Esophagus mucosa (tissue), 1 donor: ENCODE measurements at places on chromosomes 7 and 10. TPM values are rescaled to one million over a fixed set of nuclear protein-coding genes. Genes with fewer than 3 reads are reported as not detected.

MSMB gene
- 0.64 TPM for total RNA-seq

- ATAC-seq: no peak
Measured at GRCh38 chr10:63376560-63377304, 89.0 kb downstream of the JMJD1C start.

GRCh38 chr10:110571093-110571743, 3.7 kb downstream of the SMC3 start:
- ATAC-seq: no peak

DNA sequence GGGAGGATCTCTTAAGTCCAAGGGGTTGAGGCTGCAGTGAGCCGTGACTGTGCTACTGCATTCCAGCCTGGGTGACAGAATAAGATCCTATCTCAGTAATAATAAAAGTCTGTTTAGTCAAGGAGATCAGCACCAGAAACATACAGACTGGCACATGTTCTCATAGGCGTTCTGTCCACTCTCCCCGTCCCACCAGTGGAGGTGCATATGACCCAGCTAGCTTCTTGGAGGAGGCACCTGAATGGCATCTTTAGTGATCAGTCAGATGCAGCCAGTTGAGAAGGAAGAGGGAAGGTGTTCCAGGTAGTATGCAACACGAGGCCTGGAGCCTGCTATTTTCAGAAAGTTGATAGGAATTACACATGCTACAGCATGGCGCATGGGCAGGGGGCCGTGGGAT, 45.3 kb upstream of the SVIL start:
- no peak for ATAC-seq

DNA sequence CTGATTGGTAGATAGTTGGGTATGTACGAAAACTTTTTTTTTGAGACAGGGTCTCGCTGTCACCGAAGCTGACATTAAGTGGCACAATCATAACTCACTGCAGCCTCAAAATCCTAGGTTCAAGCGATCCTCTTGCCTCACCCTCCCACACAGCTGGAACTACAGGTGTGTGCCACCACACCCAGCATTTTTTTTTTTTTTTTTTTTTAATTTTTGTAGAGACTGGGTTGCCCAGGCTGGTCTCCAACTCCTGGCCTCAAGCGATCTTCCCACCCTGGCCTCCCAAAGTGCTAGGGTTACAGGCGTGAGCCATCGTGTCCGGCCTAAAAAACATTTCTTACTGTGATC, 1.5 kb upstream of the LRRC27 start:
- ATAC-seq: no peak

GRCh38 chr10:75718991-75719390, 287.6 kb downstream of the LRMDA start:
- ATAC-seq: peak; percentile 33

SFMBT2 gene
- total RNA-seq: 1.3 TPM

DNA sequence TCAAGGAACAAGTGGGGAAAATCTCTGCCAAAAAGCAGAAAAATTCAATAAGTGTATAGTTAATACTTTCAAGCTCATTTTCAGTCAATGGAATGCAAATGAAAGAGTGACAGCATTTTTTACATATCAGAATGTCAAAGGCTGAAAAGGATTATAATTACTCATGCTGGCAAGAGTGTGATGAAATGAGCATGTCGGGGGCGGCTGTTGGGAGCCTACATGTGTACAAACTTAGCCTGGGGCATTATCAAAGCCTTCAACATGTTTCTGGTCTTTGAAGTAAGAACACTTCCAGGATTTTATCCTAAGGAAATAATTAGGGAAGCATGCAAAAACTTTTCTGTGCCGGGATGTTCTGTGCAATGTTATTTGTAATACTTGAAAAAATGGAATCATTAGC, 221.7 kb upstream of the LYZL1 start:
- no peak for ATAC-seq

AGMO gene
- total RNA-seq: 0.08 TPM

DNA sequence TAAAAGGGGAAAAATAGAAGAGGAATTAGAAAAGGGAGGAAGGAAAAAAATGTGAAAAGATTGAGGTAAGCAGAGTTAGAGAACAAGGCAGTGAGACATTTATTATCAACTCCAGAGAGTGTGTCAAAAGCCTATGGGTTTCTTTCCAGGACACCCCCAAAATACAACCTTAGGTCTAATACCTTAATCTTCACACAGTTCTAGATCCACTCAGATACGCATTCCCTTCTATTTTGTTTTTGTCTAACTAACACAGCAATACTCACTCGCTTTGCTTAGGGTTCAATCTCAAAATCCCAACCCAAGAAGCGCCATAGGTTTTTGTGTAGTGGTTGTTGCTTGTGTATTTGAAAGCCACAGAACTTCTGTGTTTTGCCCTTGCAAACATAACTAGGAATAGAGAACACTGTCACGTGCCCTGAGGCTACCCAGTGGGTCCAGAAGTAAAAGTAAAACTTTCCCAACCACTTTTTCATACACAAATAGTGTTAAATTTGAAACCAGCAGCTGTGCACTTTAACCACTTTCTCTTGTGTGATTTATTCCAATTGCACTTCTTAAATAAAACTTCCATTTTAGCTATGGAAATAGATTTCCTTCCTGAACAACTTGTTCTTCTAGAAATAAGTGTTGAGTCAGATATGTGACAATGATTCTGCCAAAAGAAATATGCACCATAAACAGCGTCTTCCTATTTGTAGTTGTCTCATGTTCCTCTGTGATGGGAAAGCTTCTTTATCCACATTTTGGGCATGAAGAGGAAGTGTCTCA, 414.7 kb upstream of the GHITM start:
- ATAC-seq: no peak

DNA sequence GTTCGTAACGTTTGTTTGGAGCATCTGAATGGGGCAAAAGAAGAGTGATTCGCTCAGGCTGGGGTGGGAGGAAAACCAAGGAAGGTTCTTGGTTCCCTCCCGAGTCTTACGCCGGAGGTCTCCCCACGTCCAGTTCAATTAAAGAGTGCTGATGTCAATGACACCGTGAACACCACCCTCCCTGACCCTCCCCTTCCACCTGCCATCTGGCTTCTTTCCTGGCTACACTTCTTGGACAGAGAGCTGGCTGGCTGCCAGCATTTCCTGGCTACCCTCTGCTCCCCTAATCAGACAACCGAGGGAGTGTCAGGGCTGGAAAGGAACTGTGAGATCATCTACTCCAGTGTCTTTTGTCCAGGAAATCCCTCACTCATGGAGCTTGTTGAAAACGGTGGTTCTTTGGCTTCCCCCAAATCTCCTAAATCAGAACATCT, 24.1 kb upstream of the FFAR4 start:
- no peak for ATAC-seq

DNA sequence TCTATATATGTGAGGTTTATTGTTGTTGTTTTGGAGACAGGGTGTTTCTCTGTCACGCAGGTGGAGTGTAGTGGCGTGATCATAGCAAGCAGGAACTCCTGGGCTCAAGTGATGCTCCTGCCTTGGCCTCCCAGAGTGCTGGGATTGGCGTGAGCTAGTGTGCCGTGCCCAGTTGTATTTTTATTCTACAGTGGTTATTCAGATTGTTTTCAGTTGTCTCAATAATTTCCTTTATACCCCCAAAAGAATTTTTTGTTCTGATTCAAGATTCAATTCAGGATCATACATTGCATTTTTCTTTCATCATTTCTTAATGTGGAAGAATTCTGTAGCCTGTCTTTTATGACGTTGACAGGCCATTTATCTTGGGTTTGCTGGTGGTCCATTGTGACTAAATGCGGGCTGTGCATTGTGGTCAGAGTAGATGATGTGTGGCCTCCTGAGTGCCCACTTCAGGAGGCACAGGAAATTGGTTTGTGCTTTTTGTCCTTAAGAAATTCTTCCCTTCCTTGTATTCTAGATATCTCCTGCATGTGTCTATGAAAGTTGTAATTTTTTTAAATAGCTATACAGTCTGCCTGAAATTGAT, 22.9 kb downstream of the RBM33 start:
- ATAC-seq: no peak

ANKRD7 gene
- total RNA-seq: not detected

DNA sequence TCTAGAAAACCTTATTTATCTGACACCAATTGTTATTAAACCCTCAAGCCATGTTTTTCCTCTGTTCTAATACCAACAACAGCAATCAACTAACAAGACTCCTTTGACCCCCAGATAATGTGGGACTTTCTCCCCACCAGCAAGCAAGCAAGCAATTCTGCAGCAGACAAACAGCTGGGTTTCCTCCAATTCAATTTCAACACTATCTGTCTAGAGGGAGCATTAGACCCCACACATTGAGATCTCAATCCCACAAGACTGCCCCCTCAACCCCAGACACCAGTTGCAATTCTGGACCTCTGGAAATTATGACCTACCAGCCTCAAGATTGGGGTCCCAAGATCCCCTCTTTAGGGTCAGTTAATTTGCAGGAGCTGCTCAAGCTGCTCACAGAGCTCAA, 89.4 kb upstream of the TMEM26 start:
- no peak for ATAC-seq

GRCh38 chr10:69124563-69125268, 738 bp downstream of the VPS26A start:
- ATAC-seq: peak; percentile 30

DNA sequence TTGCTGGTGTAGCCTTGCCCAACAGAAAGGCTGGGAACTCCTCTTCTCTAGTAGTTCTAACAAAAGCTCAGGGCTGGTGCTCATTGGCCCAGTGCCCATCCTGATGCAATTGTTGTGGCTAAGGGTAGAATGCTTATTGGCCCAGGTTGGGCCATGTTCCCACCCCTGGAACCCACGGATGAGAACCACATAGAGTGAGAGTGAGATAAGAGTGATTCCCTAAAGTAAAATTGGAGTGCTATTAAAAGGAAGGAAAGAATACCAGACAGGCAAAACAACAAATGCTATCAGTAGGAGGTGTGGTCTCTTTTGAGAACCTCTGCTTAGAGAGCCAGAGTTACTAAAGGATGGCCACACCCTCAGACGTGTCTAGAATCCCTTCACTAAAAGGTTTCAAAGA, 49.2 kb downstream of the LGI1 start:
- no peak for ATAC-seq

- no peak for ATAC-seq
Measured at GRCh38 chr7:132345543-132346129, 230.6 kb downstream of the PLXNA4 start.

CACUL1 gene
- 28.5 TPM for total RNA-seq

DNA sequence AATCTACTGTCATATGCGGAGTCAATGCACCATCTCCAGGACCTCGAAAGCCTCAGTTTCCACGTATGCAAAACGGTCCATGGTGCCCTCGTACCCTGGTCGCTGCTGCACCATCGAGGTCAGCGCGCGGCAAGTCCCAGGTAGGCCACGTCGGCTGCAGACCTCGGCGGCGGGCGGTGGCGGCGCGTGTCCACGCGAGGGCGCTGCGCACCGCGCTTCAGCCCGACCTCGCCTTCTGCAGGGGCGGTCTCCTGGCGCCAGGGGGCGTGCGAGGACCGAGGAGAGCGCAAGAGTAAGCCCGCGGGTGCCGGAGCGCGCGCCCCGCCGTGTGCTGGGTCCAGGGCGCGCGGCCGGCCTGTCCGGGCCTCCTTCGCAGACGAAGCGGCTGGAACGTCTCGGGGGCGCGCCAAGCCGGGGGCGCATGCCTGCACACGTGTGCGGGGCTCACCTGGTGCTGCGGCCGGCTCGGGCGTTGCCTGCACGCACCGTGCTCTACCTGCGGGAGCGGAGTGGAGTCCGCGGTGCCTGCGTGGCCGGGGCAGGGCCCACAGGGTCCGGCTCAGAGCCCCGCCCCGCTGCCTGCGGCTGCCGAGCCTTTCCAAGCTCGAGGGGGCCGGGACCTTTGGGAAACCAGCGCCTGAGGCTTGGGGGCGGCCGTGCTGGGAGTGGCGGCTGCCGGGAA, 54.0 kb downstream of the GLRX3 start:
- ATAC-seq: peak; percentile 96

RBM20 gene
- total RNA-seq: 3.1 TPM

GRCh38 chr7:139131-139530, 53.2 kb upstream of the FAM20C start:
- no peak for ATAC-seq

DNA sequence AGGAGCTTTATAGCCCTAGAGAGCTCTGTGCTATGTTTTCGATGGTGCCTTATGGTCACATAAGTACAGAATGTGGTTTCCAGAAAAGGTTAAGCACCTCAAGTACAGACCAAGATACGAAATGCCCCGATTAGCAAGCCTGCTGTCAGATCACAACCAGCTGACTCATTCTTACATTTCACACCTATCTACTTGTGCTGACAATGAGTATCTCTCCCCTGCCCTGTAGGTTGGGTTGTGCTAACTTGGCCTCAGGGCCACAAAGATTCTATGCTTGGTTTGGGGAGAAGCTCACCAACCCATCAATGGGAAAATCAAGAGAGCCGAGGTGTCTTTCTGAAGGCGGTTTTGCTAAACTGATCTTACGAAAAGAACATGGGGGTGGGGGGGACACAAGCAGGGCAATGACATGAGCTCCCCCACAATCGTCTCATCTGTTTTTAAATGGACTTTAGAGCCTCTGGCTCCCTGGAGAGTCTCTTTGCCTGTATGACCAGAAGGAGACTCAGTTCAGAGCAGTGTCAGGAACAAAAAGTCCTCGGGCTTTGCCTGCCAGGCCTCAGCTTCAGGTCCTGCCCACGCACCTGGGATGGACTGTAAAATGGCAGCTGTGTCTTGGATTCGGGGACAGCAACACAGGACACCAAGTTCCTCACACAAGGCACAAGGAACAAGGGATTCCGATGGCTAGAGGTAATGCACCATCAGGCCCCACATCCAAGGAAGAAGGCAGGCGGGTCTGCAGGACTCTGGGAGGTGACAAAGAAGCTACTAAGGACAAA, 55.1 kb downstream of the FAM53B start:
- ATAC-seq: peak; percentile 62

LRIT1 gene
- not detected for total RNA-seq

TMEM236 gene
- total RNA-seq: 0.16 TPM

PVRIG gene
- 0.36 TPM for total RNA-seq

GRCh38 chr7:111732923-111733322, 170.6 kb upstream of the IMMP2L start:
- no peak for ATAC-seq

DNA sequence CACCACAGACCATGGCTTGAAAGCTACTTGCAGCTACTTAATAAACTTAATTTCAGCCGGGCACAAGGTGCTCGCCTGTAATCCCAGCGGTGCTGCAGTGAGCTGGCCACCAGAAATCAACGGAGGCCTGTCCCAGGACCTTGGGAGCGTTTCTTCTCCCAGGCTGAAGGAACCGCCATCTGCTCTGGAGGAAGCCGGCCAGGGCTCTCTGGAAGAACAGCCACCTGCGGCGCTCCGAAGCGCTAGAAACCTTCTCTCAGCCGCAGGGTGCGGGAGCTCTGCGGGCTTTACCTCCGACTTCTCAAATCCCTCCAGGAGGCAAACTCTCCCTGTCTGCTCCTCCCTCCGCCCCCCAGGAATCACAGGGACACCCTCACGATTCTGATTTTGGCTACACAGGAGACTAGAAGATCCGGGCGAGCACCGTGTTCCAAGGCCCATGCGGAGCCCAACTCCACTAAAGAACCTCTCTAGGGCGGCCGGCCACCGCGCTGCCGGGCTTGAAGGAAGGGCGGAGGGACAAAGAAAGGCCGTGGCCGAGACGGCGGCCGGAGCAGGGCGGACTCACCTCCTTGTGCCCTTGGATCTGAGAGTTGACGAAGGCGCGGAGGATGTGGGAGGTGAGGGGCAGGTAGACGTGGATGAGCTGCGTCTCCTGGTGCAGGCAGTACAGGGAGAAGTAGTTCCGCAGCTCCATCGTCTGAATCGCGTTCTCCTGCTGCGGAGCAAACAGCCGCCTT, 14.4 kb downstream of the NUDT1 start:
- no peak for ATAC-seq

ZNF488 gene
- 0.60 TPM for total RNA-seq
